ENCODE measurements at places on chromosomes 13 and 19.

DNA sequence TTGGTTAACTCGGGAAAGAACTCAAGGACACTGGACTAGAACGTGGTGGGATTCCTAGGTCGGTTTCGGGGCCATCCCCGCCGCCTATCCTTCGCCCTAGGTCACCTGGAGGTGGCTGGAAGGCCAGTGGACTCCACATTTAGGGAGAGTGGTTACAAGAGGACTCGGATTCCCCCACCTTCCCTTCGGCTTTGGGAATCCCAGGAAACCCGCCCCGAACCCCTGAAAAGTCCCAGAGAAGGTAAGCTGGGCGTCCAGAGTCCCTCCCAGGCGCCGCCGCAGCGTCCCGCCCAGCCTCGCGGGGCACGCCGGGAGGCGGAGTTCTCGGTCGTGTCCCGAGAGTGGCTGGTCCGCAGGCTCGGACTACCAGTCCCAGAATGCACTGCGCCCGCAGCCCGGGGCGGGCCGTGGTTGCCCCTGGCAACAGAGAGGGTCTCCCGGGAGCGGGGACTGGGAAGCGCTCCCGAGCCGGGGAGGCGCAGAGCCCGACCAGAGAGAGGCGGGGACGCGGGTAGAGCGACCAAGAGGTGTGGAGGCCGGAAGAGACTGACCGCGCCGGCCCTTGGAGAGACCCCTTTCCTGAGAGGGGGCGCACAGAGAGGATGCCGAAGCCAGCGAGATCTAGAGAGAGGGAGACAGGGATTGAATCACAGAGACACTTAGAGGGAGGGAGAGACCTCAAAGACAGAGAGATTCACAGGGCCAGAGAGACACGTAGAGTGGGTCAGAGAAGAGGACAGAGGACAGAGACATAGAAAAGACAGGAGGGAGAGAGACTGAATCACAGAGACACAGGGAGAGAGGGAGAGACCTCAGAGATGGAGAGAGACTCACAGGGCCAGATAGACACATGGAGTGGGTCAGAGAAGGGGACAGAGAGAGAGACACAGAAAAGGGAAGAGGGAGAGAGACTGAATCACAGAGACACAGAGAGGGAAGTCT is 2.6 kb upstream of the PRKCG start:
- DNase-seq: peak; percentile 65

GRCh38 chr13:19766591-19766990 is 16.2 kb downstream of the PSPC1 start:
- DNase-seq: peak; percentile 68

DNA sequence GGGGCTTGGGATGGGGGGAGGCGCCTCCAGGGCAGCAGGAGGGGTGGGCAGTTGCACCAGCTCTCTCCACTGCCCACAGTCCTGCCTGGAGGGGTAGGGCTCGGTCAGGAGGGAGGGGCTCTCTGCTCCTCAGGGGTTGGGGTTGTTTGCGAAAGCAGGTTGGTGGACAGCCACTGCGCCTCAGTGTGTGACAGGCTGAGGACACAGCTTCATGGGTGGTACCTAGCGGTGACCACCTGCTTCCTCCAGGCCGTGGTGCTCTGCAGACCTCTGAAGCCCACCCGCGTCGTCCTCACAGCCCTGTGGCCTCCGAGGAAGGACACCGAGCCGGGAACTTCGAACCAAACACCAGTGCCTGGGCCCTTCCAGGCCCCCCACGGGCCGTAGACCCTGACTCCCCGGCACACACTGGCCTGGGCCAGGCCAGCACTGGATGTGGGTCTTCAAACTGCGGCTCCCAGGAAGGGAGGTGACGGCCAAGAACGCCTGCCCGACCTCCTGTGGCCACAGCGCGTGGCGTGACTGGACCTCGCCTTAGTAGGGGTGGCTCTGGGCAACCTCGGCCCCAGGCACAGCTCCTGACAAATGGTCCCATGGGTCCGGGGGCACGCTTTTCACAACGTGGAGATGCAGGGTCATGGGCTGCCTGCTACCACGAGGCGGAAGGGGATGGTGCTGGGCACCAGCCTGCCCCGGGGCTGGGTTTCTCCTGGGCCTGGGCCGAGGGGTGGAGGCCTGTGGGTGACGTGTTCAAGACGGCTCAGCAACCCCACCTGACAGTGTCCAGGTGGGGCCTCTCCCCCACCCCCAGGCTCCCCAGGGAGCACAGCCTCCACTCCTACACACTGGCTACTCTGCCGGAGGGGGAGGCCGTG is 173.2 kb downstream of the KDM4B start:
- DNase-seq: no peak

DNA sequence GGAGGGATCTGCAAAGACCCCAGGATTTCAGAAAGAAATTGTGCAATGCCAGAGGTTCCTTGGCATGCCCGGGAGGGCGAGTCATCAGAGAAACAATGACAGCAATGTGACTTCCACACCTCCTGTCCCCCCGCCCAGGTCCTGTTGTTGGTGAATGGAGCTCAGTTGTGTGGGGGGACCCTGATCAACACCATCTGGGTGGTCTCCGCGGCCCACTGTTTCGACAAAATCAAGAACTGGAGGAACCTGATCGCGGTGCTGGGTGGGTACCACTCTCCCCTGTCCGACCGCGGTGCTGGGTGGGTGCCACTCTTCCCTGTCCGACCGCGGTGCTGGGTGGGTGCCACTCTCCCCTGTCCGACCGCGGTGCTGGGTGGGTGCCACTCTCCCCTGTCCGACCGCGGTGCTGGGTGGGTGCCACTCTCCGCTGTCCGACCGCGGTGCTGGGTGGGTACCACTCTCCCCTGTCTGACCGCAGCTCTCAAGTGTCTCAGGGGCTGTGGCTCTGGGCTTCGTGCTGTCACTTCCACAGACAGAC is 5.2 kb upstream of the F10 start:
- no peak for DNase-seq

DNA sequence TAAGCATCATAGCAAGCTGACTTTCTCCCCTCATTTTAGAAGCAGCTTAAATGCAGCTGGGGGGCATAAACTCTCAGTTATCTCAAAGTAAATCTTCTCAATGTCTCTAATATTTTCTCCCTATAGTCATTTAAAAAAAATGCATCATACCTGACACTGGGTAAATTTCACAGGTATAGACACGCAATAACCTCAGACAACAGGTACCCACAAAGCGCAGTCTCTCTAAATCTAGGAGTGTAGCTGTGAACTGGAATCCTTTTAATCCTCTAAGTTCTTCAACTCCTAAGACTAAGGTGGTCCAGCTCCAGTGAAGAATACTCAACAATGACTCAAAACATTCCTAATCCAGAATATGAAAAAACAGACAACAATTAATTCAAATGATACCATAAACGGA is 141.2 kb downstream of the MYCBP2 start:
- DNase-seq: no peak
